CD4-positive, alpha-beta T cell treated with Interleukin-2 at 100 ng/mL for 4 hours (primary cell): ENCODE measurements at places on chromosomes 4 and X.

DNA sequence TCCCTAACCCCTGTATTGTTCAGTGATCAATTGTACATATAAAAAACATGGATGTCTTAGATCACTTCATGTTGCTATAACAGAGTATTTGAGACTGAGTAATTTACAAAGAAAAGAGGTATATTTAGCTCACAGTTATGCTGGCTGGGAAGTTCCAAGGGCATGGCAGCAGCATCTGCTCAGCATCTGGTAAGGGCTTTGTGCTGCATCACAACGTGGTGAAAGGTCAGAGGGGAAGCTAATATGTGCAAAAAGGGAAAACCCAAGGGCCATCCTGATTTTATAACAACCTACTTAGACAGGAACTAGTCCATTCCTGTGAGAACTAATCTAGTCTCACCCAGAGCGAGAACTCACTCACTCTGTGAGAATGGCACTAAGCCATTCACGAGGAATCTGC, 128.2 kb upstream of the OTUD4 start:
- DNase-seq: no peak

DNA sequence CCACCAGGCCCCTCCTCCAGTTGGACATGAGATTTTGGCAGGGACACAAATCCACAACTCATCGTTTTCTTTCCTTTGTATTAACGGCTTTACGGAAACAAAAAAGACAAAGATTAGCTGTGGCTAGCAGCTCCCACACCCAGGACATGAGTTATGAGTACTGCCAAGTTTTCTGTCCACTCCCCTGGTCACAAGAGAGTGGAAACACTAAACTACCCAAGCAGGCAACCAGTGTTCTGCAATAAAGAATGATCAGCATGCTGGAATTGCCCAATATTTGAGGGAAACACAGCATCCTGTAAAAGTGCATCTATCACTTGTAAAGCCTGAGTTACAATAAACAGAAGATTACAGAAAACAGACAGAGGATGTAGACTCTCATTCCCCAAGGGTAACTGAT, 358.4 kb downstream of the NLGN4X start:
- no peak for DNase-seq

DNA sequence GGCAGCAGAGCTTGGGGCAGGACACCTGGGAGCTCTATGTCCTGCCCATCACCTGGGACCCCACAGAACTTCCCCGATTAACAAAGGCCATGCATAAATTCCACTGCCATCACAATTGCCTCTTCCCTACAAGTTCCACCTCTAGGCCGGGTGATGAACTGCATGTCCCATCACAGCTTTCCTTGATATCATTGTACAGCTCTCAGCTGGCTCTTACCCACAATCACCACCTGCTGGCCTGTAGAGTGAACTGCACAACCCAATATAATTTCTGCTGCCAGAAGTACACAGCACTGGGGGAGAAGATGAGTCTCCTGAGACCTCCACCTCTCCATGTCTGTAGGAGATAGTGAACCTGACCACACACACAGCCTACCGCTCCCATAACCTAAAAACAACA, 285.0 kb upstream of the AADAT start:
- no peak for DNase-seq

DNA sequence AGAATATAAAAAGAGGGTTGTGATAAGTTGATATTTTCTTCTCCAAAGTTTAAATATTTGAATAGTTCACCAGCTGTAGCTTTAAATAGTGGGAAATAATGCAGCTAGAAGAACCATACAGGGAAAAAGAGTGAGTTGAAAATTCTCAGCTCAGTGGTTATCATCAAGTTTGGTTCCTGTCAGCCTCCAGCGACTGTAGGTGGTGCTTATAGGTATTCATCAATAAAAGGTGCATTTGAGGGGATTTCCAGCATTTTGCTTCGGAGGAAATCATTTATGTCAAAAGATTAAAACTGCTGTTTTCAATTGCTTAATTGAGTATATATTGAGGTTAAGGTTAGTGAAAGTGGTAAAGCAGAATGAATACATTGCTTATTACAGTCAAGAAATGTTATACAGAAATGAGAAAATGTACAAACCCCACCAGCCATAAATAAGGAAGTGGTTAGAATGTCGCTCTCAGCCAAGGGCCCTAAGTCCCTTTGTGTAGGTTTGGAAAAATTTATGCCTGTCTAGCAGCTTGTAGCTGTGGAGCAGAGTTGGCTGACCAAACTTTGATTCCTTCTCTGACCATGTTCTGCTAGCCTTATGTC, 532.9 kb upstream of the FTHL17 start:
- DNase-seq: no peak

DNA sequence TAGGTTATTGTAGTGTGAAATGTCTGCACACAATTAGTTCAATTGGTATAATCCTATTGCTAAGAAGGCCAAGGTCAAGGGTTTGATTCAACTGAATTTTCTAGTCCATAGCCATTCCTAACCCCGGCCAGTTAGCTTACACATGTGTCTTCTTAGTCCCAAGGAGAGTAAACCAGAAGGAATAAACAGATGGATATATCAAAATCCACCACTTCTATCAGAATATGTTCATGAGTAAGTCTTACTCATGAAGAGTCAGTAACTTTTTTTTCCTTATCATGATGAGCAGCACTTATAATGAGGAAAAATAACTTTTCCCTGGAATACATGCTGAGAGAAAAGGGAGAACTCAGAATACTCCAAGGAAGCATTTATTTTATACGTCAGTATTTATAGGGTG, 9.5 kb downstream of the HHIP start:
- DNase-seq: no peak

DNA sequence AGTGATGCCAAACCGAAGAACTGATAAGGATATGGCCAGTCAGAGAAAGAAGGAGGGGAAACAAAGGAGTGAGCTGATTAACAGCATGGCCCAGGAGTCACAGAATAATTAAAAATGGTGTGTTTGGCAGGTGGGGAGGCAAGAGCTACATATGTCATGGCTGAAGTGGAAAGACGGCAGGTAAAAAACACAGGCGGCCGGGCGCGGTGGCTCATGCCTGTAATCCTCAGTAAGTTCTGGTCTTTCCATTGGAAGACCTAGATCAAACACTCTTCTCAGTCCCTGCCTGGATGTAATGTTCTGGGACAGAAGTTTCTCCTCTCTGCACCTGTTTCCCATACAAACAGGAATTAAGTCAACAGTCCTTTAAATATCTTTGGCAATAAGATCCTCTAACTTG, 503.9 kb downstream of the STIM2 start:
- DNase-seq: no peak

- no peak for DNase-seq
These were observed 251.4 kb upstream of the POF1B start for GRCh38 chrX:85630901-85631300.

GRCh38 chr4:121112530-121112929, 40.2 kb upstream of the NDNF start:
- peak; percentile 14 for DNase-seq

DNA sequence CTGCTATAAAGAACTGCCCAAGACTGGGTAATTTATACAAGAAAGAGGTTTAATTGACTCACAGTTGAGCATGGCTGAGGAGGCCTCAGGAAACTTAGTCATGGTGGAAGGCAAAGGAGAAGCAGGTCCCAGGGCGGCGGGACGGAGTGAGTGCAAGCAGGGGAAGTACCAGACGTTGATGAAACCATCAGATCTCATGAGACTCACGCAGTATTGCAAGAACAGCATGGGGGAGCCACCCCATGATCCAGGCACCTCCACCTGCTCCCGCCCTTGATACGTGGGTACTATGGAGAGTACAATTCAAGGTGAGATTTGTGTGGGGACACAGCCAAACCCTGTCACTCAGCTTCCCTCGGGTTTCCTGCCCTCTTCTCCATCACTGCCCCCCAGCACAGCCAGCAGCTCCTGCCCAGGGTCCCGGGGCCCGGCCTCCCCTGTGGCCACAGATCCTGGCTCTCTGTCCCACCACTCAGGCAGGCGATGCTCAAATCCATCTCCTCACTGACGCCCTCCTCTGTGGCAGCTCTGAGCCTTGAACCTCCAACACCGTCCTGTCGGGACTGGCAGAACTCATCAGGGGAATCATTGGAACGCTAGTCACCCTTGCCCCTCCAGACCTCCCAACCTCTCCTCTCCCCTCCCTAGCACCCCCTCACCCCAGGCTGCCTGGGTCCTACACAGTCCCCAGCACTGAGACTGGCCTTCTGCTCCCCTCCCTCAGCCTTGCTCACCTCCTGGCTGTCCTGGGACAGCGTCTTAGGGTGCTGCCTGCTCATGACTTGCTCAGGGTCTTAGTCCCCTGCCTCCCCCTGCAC, 37.6 kb downstream of the FGFRL1 start:
- no peak for DNase-seq

DNA sequence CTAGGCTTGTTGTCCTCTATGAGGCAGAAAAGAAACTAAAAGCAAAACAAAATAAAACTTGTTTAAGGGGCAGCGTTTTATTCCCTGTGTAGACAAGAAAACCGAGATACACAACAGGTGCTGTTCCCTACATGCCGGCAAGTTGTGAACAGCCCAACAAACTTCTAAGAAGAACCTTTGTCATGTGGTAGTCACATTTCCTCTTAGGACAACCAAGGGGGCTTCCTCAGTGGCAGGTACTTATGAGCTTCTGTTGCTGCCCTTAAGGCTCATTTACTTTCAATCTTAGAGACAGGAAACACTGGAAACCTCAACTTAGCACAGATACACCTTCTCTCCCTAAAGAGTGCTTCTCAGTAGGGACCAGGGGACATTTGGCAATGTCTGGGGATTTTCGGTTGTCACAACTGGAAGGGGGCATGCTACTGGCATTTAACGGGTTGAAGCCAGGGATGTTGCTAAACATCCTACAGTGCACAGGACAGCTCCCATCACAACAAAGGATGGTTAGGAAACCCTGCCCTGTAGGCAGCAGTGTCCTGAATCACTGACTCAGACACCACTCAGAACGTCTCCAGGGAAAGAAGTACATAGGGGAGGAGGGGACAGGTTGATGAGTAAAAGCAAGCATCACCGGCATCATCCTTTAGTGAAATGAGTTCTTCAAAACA, 111.0 kb downstream of the ASB9 start:
- DNase-seq: peak; percentile 61

GRCh38 chr4:28360681-28361080, 1500.0 kb downstream of the STIM2 start:
- DNase-seq: no peak

GRCh38 chr4:108118505-108118904, 50.2 kb downstream of the LEF1 start:
- peak; percentile 56 for DNase-seq

DNA sequence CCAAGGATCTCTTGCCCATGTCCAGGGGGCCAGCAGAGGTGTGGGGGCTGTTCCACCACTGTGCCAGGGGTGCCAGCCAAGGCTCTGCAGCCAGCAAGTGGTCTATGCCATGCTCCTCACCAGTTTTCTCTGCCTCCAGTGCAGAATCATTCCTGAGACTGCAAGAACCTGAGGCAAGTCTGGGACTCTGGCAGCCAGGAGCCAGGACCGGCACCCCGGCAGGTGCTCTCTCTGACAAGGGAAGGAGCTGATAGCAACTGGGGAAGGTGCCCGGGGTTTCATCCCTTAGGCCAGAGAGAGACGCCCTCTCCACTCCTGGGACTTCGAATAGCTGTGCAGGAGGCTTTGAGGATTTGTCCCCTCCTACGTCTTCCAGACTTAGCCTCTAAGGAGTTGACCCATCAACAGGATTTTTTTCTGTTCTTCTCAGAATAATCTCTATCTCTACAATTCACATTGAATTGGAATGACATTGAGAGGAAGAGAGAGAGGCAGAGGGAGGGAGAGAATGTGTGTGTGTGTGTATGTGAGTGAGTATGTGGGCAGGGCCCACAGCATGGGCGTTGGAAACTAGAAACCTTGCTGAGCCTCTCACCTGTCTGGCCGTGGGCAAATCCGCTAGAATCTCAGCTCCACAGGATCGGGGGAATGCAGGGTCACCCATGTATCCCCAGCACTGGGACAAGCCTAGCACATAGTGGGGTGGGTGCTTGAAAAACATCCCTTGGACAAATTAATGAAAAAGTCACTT, 74.5 kb upstream of the AFAP1 start:
- DNase-seq: no peak

- no peak for DNase-seq
These were observed 219.8 kb downstream of the OR13H1 start for GRCh38 chrX:131763674-131764073.

- DNase-seq: no peak
These were observed 57.6 kb downstream of the CCDC160 start for GRCh38 chrX:134294548-134294947.

- DNase-seq: no peak
These were observed 167.7 kb downstream of the MGST2 start for GRCh38 chr4:139833151-139833910.

- no peak for DNase-seq
These were observed 160.5 kb downstream of the TBX22 start for GRCh38 chrX:80174925-80175574.

DNA sequence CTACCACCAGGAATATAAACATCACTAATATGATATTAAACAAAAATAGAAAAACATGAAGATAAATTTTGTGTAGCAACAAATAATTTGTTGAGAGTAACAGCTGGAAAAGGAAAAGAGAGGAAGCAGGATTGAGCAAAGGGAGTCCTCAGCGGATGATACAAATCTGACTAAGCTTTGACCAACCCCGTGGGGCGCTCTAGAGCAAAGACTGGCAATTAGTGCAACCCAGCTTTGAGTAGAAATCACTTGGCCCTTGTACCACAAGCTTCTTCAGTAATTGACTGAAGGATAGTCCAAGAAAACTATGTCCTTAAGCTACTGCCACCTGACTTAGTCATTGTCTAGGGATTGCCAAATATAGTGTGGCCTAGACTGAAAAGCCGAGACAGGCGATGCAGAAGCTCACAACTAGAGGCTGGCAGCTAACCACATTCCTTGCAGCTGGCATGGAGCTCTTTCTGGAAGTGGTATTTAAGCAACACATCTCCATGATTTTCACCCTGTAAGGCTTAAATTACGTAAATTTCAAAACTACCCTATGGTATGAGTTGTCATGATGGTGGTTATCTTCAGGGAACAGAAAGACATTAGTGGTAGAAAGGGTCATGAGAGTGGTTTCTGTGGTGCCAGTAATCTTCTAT, 396.0 kb downstream of the PDGFC start:
- DNase-seq: no peak

GRCh38 chr4:135777361-135777760, 1575.8 kb upstream of the PABPC4L start:
- DNase-seq: no peak

GRCh38 chrX:21700275-21700674, 42.1 kb upstream of the KLHL34 start:
- no peak for DNase-seq

- DNase-seq: no peak
These were observed 823.2 kb upstream of the LCORL start for GRCh38 chr4:18844726-18845125.

- no peak for DNase-seq
These were observed 157.7 kb downstream of the SPANXN1 start for GRCh38 chrX:145405012-145405411.
